Activated CD4-positive, alpha-beta T cell treated with anti-CD3 and anti-CD28 coated beads, Interleukin-10, Interleukin-2, amounts not matched to agents 100 ng/mL and 50 ng/mL, durations not matched to agents 16 hours and 8 hours (primary cell): ENCODE measurements at places on chromosomes 7 and 10.

- no peak for DNase-seq
Observed at GRCh38 chr10:50216894-50217293, 34.4 kb downstream of the ASAH2 start.

GRCh38 chr7:103593691-103594090 lies 147.7 kb upstream of the SLC26A5 start:
- no peak for DNase-seq

DNA sequence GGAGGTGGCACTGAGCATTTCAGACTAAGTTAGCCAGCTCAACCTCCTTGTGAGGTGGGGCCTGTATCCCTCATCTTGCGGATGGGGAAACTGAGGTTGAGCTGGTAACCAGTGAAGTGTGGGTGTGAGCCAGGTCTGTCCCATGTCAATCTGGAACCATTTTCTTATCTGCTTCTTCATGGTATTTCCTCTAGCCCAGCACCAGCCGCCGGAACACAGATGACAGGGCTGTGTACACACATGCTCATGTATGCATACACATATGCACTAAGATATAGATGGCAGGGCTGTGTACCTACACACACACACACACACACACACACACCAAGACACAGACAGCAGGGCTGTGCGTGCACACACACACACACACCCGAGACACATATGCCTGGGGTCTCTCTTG lies 18.5 kb downstream of the RAMP3 start:
- no peak for DNase-seq

GRCh38 chr10:45418849-45419675 lies 45.0 kb downstream of the ALOX5 start:
- peak; percentile 55 for DNase-seq

DNA sequence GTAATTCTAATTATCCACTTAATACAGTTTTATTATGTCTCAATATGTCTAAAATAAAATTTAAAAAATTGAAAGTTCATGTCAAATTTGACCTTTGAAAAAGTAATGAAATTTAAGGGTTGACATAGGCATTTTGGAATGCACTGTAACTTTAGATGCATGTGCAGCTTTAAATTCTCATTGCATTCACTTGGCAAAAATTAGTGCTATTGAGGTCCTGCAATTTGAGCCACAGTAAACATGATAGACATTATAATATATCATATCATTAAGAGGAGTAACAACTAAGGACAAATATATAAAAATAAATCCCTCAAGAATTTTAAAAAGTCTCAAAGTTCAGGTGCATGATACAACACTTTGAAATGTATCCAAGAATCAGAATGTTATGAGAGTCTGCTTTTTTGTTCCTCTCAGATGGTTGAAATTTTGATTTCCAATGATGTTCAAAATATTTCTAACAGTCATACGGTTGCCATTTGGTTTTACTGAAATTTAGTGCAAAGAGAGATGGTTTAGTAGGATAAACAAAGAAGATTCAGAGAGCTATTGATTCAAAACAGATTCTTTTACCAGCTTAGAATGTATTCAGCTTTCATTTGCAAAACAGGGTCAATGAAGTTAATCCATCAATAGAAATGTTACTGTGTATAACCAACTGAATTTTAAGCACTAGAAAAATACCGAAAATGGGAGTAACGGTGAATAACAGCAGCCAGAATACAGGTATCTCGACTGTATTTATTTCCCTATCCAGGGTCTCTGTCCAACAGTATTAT lies 71.8 kb downstream of the SEMA3A start:
- no peak for DNase-seq

- no peak for DNase-seq
Observed at GRCh38 chr7:119271147-119271779, 1001.7 kb upstream of the KCND2 start.
